Kidney (tissue), 22 donors: ENCODE measurements at places on chromosomes 4 and X. TPM values are rescaled to one million over a fixed set of nuclear protein-coding genes. Genes with fewer than 3 reads are reported as not detected.

PAGE5 gene
- not detected for polyA plus RNA-seq

DNA sequence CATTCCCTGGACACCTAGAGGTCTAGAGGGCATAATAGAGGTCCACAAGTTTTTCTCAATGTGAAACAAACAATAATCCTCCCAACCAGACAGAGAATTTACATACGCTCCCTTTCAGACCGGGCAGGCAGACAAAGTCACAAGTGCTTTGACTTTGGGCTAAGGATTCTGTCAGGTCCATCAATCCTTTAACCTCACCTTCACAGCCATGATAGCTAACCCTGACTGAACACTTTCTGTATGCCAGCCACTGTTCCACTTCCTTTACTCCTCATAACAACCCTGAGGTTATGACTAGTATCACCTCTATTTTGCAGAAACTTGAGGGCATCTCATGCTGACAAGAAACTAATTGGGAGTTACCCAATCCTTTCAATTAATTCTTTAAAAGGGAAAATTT lies 118.8 kb upstream of the AFF2 start:
- DNase-seq: no peak

GEMIN8 gene
- 25.4 TPM for polyA plus RNA-seq

DNA sequence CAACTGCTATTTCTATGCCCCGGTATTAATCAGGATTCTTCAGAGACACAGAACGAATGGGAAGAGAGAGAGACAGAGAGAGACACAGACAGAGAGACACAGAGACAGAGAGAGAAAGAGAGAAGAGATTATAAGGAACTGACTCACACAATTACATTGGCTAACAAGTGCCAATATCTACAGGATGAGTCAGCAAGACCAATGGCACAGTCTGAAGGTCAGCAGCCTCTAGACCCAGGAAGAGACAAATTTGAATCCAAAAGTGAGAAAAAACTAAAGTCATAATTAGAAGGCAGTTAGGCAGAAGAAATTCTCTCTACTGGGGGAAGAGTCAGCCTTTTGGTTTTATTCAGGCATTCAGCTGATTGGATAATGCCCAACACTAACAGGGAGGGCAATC lies 187.3 kb downstream of the MAB21L2 start:
- DNase-seq: no peak

DNA sequence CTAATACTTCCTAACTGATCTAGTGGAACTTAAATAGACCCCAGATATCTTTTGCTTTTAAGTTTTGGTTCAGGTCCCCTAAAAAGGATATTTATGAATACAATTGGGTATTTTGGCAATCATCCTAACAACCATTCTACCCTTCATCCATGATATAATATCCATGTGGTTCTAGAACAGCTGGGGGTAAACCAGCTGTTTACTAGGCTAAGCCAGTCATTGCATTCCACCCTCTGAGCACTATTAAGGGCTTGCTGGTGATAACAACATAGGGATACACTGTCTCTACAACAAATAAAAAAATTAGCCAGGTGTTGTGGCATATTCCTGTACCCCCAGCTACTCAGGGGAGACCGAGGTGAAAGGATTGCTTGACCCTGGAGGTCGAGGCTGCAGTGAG lies 54.8 kb upstream of the MAPK10 start:
- no peak for DNase-seq

ZDHHC15 gene
- polyA plus RNA-seq: 1.7 TPM

FAT1 gene
- polyA plus RNA-seq: 62.2 TPM

RTL3 gene
- not detected for polyA plus RNA-seq

DNA sequence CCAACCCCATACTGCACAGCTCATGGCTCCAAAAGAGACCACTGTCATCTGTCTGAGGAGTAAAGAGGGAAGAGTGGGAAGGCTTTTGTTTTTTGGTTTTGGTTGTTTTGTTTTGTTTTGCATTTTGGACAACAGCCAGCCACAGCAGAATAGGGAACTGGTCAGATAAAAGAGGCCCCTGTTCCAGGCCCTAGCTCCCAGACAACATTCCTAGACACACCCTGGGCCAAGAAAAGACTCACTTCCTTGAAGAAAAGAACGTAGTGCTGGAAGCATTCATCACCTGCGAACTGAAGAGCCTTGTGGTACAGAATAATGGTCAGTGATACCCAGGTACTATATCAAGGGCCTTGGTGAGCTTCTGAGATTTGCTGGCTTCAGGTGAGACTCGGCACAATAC lies 619.4 kb upstream of the SPANXN1 start:
- no peak for DNase-seq

DNA sequence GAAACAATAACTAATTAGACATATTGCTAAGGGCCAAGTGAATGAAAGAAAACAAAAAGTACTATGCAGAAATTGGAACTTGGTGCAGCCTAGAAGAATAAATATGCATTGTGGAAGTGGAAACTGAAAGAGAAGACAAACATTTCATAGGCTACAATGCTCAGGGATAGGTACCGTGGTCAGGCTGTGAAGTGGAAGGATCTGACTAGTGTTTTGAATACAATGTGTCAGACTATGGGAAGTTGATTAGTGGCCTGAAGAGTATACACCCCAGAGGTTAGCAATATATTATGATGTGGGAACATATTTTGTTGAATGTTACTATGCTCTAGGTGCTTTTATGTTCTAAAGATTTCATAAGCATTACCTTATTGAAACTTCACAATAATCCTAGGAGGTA lies 36.8 kb downstream of the GPRIN3 start:
- DNase-seq: no peak

DNA sequence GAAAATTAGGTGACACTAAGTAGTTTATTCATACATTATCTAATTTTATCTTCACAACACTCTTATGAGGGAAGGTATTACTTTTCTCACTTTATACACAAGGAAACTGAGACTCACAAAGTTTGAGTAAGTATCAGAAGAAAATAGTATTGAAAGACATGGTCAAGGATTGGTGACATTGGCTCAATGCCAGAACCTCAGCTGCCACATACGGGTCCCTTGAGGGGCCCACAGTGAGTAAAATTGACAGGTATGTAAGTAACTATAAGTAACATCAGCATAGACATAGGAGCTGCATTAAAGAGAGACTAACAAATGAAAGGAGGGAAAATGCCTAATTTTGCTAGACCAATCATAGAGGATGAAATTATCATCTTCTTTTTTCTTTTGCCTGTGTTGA lies 134.1 kb downstream of the COX18 start:
- no peak for DNase-seq

GRIA3 gene
- 5.8 TPM for polyA plus RNA-seq

APLN gene
- 9.9 TPM for polyA plus RNA-seq

MAP3K15 gene
- 5.0 TPM for polyA plus RNA-seq

SPANXC gene
- polyA plus RNA-seq: not detected

- no peak for DNase-seq
Observed at GRCh38 chr4:15186149-15186548, 183.9 kb downstream of the CPEB2 start.

TCEAL7 gene
- polyA plus RNA-seq: 7.7 TPM

DNA sequence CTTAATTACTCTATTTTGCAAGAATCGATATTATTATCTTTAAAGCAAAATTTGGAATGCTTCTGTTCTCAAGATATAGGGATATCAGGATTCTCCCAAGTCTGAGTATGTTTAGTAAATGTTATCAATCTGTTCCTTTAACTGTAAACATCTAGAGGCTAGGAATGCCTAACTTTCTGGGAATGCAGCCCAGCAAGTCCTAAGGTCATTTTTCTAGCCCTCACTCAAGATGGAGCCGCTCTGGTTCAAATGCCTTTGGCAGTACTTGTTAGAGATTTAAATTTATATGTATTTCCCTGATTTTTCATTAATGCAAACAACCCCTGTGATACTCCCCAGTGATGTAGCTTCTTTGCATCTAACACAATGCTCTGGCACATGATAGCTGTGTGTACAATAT lies 623.8 kb upstream of the LCORL start:
- DNase-seq: no peak
